ENCODE measurements at places on chromosomes 7 and 10. TPM values are rescaled to one million over a fixed set of nuclear protein-coding genes. Genes with fewer than 3 reads are reported as not detected.

DNA sequence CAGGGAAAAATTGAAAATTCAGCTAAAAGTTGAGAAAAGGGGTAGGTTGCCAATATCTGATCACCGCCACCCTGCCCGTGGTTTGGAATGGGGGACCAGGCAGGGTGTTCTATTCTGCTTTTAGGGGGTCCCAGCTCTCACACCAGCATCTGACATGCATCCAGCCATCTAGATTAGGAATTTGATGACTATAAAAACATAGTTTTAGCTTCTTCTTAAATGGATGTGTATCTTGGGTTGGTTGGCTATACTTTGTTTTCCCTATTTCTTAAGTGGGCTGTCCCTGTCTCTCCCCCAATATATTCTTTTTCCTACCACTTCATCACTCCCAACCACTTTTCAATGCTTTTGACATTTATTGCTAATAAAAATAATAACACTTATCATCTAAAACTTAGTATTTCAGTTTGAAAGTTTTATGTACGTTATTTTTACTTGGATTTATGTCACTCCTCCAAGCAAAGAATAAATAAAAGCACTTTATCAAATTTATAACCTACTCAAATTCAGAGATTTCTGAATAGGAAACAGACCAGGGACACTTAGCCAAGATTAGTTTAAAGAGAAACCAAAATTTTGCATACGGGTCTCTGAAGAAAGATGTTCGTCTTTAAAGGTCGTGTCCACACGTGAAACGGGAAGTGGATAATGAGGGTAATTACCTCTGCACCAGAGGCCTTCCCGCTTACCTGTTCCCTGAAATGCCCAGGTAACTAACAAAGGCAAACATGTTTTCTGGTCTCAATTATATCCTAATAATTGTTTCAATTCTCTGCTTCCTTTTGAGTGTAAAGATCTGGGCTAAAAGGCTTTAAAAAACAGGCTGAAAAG lies 233.2 kb upstream of the AUTS2 start:
- DNase-seq: no peak

GRCh38 chr10:50540826-50541122 lies 83.0 kb downstream of the SGMS1 start:
- DNase-seq: no peak

Gene IFIT1
- total RNA-seq: 30.7 TPM

- DNase-seq: no peak
Measured at GRCh38 chr7:7687800-7688199, 30.6 kb downstream of the RPA3 start.

GRCh38 chr10:74827694-74828093 lies 1.3 kb downstream of the KAT6B start:
- DNase-seq: no peak

GRCh38 chr7:26346611-26347203 lies 55.0 kb downstream of the SNX10 start:
- no peak for DNase-seq

Gene BUD31
- 79.0 TPM for total RNA-seq

DNA sequence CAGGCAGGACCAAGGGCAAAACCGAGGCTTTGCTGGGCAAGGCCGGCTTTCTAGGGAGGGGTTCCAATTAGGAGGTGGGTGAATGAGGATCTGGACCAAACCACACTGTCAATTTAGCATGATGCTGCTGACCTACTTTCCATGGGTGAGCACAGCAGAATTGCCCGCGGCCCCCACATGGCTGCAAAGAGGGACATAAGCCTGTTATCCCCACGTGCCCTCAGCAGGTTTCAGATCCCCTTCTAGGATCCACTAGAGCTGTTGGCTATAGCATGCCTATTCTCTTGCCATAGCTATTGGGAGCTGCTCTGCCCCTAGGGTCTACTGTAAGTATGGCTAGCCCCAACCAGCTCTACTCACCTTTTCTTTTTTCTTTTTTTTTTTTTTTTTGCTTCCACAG lies 102.8 kb downstream of the COL13A1 start:
- no peak for DNase-seq

DNA sequence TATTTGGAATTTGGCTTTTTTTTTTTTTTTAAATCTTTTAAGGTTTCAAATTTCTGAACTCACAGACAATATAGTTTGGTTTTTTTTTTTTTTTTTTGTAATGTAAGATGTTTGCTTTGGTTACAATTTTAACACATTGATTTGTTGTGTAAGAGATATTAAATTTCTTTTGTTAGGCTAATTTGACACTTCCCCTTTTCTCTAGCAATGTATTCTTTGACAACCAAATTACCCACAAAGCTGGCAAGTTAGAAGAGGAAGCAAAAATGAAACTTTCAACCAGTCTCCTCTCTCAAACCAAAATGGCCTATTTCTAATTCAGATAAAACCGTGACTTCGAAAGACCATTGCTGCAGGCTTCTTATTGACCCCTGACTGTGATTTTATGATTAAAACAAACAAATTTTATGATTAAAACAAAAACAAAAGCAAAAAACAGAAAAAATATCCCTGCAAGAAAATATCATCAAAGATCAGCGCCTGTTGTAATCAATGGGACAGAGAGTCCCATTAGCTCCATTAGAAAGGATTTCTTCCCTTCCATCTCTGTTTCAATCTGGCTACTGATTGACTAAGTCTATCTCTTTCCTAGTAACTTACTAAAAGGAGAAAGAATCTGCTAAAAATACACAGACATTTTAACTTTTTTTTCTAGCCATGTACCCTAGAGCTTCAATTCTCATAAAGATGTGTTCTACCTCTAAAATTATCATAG lies 489.2 kb downstream of the MDFIC start:
- DNase-seq: no peak

Gene ZNF467
- total RNA-seq: 36.9 TPM

GRCh38 chr7:16531707-16532106 lies 5.1 kb downstream of the LRRC72 start:
- DNase-seq: no peak

GRCh38 chr10:64396105-64396708 lies 875.0 kb downstream of the REEP3 start:
- DNase-seq: no peak

- no peak for DNase-seq
Measured at GRCh38 chr10:11204351-11204942, 186.8 kb downstream of the CELF2 start.

Gene AKR1D1
- not detected for total RNA-seq

Gene LIPK
- not detected for total RNA-seq

- DNase-seq: no peak
Measured at GRCh38 chr10:25294032-25294926, 119.5 kb downstream of the GPR158 start.

DNA sequence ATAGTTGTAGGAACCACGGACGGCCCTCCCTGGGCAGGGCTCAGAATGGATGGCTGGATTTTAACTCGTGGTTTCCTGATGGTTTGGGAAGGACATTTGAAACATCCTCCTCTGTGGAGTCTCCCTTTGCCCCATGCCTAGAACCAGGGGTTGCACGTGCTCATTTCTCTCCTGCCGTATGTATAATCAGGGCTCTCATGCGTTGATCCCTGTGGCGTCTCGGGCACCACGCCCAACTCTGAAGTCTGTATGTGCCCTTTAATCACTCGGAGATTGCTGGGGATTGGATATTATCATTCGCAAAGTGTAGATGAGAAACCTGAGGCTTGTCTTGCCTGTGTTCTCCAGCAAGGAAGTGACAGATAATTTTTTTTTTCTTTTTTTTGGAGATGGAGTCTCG lies 257.1 kb downstream of the CAMK1D start:
- no peak for DNase-seq

Gene ACBD7
- total RNA-seq: 0.21 TPM

DNA sequence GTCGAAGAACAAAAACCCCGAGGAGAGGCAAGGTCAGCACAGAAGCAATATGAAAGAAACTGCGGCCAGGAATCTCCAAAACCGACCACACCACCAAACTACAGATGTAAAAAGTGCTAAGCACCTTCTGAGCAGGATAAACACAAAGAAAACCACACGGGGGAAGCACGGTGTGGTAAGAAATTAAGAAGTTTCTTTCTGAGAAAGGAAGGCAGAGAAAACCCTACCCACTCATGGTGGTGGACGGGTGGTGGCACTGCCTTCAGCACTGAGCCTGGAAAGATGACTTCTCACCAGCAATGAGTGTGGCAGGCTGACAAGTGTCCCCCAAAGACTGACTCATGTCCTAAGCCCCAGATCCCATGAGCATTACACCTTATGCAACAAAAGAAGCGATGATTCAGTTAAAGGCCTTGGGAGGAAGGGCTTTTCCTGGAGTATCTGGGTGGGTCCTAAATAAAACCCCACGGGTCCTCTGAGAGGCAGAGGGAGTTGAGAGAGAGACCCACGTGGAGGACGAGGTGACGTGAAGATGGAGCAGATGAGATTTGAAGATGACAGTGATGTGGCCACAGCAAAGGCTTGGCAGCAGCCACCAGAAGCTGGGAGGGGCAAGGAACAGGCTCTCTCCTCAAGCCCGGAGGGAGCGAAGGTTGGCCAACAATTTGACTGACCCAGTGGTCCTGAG lies 124.9 kb downstream of the DLG5 start:
- no peak for DNase-seq

- DNase-seq: no peak
Measured at GRCh38 chr7:32890010-32890792, 1.4 kb downstream of the KBTBD2 start.

GRCh38 chr7:266851-267840 lies 22.8 kb upstream of the FOXL3 start:
- DNase-seq: no peak

- DNase-seq: no peak
Measured at GRCh38 chr10:6490614-6491013, 89.5 kb downstream of the PRKCQ start.

Data from left lung (tissue), 14 donors.